ENCODE measurements at places on chromosomes 2 and 18.

DNA sequence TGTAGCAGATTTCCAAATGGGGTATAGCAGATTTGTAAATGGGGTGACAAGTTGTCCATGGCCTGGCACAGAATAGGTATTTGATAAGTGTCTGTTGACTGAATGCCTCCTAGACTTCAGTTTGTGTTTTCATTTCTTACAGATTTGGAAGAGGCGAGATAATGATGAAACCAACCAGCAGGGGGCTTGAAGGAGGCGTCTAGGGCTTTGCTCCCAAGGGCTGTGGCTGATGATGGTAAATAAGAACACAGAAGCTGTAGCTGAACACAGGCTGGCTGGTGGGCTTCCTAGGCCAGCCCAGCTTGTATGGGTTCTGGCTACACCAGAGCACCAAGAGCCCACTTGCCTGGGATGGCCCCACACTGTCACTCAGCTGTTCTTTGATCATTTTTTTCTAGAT, 19.4 kb downstream of the SFTPB start:
- H3K36me3 ChIP-seq = peaks cover 49% of the 10 kb centered on the region
- no peaks in the 10 kb centered on the region for H3K27me3 ChIP-seq
- peak overlapping the region; percentile 22 for H3K27ac ChIP-seq
- H3K4me1 ChIP-seq = peaks cover 6% of the 10 kb centered on the region
- H3K4me3 ChIP-seq = no peak overlapping the region

- H3K27me3 ChIP-seq = peaks cover 17% of the 10 kb centered on the region
- no peaks in the 10 kb centered on the region for H3K4me1 ChIP-seq
- no peaks in the 10 kb centered on the region for H3K36me3 ChIP-seq
- DNase-seq = no peak
These were observed 50.7 kb downstream of the CIB4 start for GRCh38 chr2:26590508-26590907.

DNA sequence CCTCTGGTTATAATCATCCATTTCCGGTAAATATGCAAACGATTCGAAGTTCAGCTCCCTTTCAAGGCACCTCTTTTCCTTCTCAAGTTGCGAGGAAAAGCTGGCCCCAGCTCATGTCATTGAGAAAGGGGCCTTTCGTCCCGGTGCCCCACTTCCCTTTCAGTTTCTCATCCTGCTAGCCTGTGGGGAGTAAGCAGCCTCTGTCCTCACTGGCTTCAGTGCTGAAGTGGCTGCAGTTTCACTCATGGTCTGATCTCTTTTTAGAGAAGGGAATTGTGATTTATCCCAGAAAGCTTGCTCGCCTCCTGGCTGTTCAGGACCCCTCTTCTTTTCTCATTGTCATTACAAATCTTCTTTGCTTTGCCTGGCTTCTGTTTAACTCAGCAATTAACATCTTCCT, 207.5 kb downstream of the NR4A2 start:
- H3K27ac ChIP-seq = no peak overlapping the region
- no peaks in the 10 kb centered on the region for H3K4me1 ChIP-seq
- no peak for DNase-seq
- H3K27me3 ChIP-seq = peaks cover 4% of the 10 kb centered on the region
- no peak overlapping the region for H3K4me3 ChIP-seq

- H3K36me3 ChIP-seq = no peaks in the 10 kb centered on the region
- H3K4me1 ChIP-seq = no peaks in the 10 kb centered on the region
- no peak for DNase-seq
These were observed 63.1 kb downstream of the PARD3B start for GRCh38 chr2:204608237-204608939.

DNA sequence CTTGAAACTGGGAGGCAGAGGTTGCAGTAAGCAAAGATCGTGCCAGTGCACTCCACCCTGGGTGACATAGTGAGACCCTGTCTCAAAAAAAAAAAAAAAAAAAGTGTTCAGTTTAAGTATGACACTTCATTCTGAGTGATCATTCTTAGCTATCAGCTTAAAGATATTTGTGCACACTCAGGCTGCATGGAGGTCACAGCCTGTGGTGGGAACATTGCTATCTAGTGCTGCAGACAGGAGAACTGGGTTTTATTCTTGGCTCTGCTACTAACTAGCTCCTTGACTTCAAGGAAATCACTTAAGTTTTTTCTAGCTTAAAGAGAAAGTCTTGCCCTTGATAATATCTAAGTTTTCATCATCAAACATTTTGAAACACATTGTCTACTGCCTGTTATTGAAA, 391.3 kb upstream of the CDH7 start:
- H3K36me3 ChIP-seq = no peaks in the 10 kb centered on the region
- H3K4me1 ChIP-seq = no peaks in the 10 kb centered on the region
- H3K27ac ChIP-seq = no peak overlapping the region
- no peak for DNase-seq
- H3K4me3 ChIP-seq = no peak overlapping the region

- no peak for DNase-seq
- H3K27ac ChIP-seq = no peak overlapping the region
- H3K27me3 ChIP-seq = peaks cover 68% of the 10 kb centered on the region
- H3K36me3 ChIP-seq = no peaks in the 10 kb centered on the region
- peaks cover 5% of the 10 kb centered on the region for H3K4me1 ChIP-seq
These were observed 16.9 kb downstream of the MYO7B start for GRCh38 chr2:127552336-127552735.

GRCh38 chr2:226431288-226431948, 368.2 kb downstream of the IRS1 start:
- DNase-seq = no peak
- H3K4me1 ChIP-seq = no peaks in the 10 kb centered on the region
- no peak overlapping the region for H3K4me3 ChIP-seq
- H3K27ac ChIP-seq = no peak overlapping the region
- H3K36me3 ChIP-seq = no peaks in the 10 kb centered on the region

DNA sequence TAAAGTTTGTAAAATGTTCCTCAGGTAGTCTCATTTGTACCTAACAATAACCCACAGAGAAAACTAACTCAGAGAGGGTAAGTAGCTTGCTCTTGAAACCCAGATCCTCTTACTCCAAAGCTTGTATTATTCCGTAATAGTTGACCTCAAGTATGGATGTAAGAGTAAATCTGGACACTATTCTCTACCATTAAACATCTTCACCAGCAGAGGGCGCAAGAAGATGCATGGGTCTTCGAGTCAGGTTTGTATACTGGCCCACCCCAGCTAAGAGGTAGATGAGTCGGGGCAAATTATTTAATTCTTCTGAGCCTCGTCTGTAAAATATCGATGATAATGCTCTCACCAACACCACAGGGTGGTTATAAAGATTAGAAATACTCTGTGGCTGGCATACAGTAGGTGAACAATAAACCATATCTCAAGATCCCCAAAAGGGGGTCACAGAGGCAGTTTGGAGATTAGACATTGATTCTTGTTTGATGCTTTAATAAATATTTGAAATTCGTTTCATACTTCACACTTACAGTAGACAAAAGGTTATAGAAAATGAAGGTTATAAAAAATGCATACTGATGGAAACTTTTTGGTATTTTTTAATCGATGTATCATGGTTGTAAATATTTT, 3.5 kb upstream of the CABLES1 start:
- DNase-seq = peak; percentile 35
- H3K27ac ChIP-seq = no peak overlapping the region
- no peaks in the 10 kb centered on the region for H3K36me3 ChIP-seq
- peaks cover 22% of the 10 kb centered on the region for H3K27me3 ChIP-seq

DNA sequence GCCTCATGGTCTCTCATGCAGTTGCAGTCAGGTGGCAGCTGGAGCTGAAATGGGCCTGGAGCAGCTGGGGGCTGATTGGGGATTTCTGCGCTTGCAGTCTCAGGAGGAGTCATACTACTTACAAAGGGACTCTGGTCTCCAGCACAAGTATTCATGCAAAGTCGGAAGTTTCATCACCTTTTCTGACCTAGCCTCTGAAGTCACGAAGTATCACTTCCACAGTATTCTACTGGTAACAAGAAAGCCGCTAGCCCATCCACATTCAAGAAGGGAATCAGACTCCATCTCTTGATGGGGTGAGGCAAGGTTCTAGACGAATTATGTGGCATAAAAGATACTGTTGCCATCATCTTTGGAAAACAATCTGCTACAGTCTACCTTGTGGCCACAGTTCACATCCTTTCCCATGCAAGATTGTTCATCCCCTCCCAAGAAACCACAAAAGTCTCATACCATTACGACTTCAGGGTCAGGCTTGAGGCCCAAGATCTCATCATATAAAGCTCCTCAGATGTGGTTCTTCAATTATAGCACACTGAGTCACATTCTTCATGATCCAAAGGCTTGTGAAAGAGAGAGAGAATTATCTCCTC, 95.3 kb downstream of the SMC6 start:
- H3K27me3 ChIP-seq = no peaks in the 10 kb centered on the region
- peaks cover 19% of the 10 kb centered on the region for H3K36me3 ChIP-seq
- H3K4me3 ChIP-seq = no peak overlapping the region

DNA sequence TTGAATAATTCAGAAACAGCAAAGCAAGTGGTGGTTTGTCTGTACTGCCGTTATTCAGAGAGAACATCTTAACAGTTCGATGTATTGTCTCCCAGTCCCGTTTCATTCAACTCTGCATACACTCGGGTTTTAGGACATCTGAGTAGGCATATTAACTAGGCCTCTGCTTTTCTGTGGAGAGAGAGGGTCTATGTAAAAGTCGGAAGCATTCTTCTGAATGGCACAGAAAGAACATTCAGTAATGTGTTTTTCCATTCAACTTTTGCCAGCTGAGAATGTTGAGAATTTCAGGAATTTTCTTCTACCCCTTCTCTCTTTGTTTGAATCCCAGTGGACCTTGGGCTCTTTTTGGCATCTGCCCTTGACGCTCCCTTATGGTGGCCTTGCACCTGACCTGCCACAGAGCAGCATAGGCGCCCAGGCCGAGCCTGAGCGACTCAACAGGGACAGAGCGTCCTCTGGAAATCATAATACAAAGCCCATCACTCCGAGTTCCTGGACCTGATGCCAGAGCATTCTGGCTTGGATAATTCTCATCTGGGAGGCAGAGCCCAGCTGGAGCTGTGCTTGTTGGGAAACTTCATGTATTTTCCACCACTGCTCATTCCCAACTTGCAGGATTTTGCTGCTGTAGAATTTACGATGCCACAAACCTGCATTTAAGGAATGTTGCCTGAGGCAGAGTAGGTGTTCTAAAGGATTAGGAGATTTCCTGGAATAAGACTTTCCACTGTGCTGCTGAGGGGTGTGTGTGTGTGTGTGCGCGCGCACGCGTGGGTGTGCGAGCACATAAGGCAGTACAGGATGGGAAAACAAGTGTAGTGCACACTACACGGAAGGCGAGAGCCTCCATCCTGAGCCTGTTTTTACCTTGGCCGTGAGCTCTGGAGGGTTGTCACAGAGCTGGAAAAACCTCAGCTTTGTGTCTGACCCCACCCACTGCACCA, 77.2 kb upstream of the TXNDC2 start:
- DNase-seq = no peak
- H3K27ac ChIP-seq = no peak overlapping the region
- H3K4me1 ChIP-seq = no peaks in the 10 kb centered on the region
- no peaks in the 10 kb centered on the region for H3K36me3 ChIP-seq
- no peaks in the 10 kb centered on the region for H3K27me3 ChIP-seq
- no peak overlapping the region for H3K4me3 ChIP-seq

DNA sequence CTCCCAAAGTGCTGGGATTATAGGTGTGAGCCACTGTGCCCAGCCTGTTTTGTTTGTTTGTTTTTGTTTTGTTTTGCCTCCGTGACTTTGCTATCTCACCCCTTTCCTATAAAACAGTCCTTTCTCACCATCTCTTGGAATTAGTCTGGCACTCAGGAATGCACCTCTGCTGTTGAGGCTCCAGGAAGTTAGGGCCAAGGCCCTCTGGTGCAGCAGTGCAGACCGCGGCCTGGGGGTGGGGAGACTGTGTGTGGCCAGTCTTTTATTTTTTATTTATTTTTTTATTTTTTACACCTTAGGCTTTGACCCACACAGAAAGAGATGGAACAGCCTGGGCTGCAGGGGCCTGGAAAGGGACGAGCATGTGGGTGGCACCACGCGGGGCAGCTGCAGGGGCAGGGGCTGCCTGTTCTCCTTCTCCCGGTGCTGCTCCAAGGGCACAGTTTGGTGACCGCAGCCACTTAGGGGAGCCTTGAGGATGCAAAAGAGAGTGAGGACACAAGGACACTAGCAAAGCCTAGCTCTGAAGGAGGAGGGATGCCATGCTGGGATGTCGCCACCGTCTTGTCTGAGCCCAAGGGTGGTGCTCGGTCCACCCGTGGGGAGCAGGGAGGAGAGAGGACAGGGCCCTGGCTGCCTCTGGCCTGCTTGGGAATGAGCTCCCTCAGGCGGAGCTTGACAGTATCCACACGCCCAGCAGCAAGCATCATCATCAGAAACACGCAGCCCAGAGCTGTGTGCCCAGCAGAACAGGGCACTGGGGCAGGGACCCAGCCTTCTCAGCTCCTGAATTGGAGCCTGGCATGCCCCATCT, 19.4 kb upstream of the ALPI start:
- no peaks in the 10 kb centered on the region for H3K4me1 ChIP-seq
- H3K27me3 ChIP-seq = peaks cover 2% of the 10 kb centered on the region
- no peak for DNase-seq
- H3K27ac ChIP-seq = no peak overlapping the region
- H3K36me3 ChIP-seq = no peaks in the 10 kb centered on the region

DNA sequence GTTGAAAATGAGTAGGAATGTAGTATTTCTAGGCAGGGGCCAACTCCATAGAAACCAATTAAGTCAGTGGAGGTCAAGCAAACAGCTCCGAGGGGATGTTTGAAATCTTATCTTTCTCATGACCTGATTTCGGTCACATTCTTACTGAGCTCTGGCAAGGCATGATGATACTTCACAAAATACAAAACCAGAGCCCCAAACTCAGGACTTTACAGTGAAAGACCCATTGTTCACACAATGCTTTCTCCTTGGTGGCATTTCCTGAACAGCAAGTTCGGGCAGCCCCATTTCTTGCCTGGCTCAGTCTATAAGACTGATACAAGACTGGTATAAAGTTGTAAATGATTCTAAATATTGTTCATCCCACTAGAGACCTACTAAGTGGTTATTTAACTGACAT, 53.3 kb downstream of the LAMA1 start:
- H3K36me3 ChIP-seq = no peaks in the 10 kb centered on the region
- no peaks in the 10 kb centered on the region for H3K4me1 ChIP-seq
- no peaks in the 10 kb centered on the region for H3K27me3 ChIP-seq
- no peak for DNase-seq
- H3K27ac ChIP-seq = no peak overlapping the region
- H3K4me3 ChIP-seq = no peak overlapping the region

DNA sequence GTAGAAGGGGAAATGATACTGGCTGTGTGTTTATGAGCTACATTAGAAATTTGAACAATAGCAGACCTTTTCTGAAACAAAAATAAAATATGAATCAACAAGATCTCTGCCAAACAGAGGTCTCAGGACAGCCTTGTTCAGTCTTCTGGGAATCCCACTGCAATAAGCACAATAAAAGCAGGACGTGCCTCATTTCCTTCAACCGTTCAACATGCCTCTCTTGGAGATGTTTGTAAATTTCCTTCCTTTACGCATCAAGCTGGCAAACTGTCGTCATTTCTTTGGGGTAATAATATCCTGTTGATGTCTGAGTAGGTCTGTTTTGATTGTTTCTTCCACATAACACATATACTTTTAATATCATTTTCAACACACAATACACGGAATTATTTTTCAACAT, 77.2 kb downstream of the TCF4 start:
- H3K4me1 ChIP-seq = no peaks in the 10 kb centered on the region
- H3K4me3 ChIP-seq = no peak overlapping the region
- H3K27ac ChIP-seq = no peak overlapping the region
- no peaks in the 10 kb centered on the region for H3K27me3 ChIP-seq
